Stimulated activated CD8-positive, alpha-beta memory T cell treated with anti-CD3 and anti-CD28 coated beads, Interleukin-7, amount 100 ng/mL, for 1 hour (primary cell): ENCODE measurements at places on chromosomes 1 and 21.

DNA sequence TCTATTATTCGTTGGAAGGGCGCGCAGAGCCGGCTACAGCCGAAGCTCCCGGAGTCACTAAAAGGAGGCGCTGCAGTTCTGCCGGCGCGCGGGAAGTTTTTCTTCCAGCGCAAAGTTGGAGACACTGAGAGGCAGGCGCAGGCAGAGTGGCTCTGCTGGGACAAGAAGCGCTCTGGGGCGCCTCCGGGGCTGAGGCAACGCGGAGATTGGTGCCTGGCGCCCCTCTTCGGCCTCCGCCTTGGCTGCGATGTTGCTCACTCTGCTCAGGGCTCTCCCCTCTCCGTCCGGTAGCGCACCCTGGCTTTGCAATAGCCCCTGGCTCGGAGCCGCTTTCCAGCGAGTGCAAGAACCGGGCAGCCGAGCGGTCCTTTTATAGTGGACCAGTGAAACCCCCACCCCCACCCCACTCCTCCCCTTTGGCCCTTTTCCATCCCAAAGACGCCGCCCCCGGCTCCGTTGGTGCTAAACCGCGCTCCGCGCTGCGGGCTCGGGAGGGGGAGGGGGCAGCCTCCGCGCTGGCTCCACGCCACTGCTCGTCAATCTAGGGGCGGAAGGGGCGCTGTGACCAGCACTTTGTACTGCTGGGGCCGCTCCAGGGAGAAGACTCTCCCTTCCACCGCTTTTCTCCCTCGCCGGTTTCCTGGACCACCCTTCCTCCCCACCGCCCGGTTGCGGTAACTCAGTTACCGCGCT is at the start of gene ADAMTS1:
TSS of gene ADAMTS1 (minus strand) at position 344 of the 693 bp plus-strand sequence. CDS start 455 bp downstream, outside the sequence.
- DNase-seq = no peak

GRCh38 chr1:34366875-34367624 is 190.3 kb downstream of the C1orf94 start:
- DNase-seq = no peak

DNA sequence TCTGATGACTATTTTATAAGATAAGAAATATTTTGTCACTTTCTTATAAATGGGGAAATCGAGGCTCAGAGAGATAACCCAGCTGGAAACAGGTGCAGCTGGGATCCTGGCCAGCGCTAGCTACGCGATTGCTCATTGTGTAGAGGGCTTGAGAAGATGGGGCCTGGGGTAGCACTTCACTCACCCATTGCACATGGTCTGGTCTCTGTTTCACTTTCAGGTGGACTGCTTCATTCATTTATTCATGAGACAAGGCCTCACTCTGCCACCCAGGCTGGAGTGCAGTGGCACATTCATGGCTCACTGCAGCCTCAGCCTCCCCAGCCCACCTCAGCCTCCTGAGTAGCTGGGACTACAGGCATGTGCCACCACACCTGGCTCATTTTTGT is 23.8 kb downstream of the UBE4B start:
- DNase-seq = no peak

DNA sequence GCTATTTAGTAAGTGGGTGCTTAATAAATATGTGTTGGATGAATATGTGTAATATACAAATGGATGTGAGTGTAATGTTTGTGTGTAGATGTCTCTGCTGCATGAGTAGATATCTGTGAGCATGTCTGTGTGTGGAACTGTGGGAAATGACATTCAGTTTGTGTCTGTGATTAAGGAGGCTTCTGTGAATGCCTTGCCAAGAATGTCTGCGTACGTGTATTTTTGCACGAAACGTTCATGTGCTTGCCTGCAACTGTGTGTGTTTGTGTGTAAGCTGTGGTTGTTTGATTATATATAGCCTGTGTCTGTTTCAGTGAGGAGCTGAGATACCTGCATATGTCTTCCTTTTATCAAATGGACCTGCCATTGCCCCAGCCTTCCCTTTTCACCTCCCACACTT is 13.8 kb downstream of the DMBX1 start:
- no peak for DNase-seq

DNA sequence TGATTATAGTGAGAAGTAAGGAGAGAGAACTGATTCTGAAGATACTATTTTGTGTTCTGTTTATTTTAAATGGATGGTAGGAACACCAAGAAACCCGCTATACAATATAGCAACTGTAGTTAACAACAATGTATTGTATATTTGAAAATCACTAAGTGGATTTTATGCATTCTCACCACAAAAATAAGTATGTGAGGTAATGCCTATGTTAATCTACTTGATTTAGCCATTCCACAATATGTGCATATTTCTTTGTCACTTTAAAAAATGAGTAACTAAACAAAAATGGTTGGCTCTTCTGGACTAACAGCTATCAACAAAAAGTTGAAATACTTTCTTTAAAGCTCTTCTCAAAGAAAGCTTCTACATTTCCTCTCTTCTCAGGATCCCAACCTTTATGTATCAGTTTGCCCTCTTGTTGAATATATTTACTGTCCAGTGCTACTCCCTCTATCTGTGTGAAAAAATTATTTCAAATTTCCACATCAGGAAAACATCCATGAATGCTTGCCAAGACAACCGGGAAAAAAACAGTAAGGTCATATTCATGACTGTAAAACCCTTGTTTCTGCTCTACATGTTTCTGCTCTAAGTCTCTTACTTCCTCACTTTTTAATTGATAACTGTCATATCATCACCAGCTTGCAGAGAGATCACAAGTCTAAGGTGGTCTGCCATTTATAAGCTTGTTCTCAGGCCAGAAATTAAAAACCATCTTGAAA is 27.0 kb downstream of the CLCA4 start:
- no peak for DNase-seq

DNA sequence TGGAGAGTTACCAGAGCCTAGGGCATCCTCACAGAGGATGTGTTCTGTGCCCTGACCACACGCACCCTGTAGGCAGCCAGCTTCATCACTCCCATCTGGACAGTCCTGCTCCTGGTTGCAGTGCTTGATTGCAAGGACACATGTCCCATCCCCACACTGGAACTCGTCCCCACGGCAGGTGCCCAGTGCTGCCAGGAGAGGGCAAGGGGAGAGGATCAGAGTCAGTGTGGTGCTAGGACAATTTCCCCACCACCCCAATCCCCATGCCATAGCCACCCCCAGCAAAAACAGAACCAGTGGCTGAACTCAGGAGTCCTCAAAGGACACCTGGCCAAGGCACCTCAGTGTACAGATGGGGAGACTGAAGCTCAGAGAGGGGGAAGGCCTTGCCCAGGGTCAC is 37.2 kb upstream of the MAGOH start:
- DNase-seq = no peak
